CD4-positive, alpha-beta T cell treated with Interleukin-12 subunit alpha and Interleukin-12 subunit beta, for 1 hour (primary cell): ENCODE measurements at places on chromosomes 7 and 10.

DNA sequence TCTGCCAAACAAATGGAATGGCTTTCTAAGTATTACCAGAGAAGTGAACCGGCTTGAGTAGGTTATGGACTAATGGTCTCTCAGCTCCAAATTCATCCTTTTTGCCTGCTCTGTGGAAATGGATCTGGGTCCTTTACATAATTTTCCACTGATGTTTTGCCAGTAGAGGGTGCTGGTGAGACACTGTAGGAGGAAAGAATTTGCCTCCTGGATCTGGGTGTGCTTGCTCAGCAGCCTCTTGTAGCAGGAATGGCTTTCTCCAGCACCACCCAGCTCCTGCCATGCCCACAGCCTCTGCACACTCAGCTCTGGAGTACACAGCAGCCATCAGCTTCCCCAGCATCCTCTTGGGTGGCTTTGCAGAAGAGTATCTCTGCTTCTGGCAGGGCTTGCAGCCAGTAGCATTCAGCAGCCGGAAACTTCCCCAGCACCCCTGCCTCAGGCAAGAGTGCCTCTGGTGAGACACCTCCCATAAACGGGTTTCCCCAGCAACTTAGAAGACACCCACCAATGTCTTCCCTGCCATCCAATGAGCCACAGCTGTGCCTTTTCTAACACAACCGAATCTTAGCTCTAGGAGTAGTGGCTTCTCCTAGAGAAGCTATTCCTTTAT lies 235.0 kb upstream of the PLPP4 start:
- no peak for DNase-seq

- no peak for DNase-seq
Observed at GRCh38 chr10:51022933-51023585, 51.2 kb upstream of the PRKG1 start.

DNA sequence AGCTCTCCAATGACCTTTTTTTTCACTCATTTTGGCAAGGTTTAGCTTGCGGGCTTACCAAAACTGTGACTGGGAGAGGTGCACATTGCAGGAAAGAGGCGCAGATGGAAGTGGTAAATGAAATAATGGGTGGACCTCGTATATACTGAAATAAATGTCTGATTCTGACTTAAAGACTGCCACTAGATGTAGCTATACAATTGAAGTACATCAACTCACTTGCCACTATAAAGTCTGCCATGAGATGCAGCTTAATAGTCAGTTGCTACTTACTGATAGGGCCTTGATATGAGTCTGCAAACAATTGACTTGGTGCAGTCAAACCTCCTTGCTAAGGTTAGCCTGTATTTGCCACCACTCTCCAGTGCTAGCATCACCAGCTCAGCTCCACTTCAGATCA lies 525.9 kb upstream of the MBL2 start:
- no peak for DNase-seq

- no peak for DNase-seq
Observed at GRCh38 chr7:32582036-32582435, 86.7 kb downstream of the AVL9 start.

DNA sequence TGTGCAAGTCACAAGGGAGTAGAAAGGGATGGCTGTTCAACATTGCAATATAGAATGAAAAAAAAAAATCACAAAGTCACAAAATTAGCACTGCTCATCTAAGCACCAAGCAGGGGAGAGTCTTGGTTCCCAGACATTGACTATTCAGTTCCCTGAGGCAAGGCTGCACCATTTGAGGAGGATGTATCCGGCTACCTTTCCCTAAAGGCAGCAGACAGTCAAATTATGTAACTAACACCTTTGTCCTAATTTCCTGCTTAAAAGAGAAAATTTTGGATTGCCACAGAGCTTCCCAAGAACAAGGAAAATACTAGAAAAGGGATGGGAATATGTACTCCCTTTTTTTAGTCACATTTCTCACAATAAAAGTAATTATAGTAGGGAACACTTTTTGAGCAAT lies 148.1 kb downstream of the PCLO start:
- no peak for DNase-seq

DNA sequence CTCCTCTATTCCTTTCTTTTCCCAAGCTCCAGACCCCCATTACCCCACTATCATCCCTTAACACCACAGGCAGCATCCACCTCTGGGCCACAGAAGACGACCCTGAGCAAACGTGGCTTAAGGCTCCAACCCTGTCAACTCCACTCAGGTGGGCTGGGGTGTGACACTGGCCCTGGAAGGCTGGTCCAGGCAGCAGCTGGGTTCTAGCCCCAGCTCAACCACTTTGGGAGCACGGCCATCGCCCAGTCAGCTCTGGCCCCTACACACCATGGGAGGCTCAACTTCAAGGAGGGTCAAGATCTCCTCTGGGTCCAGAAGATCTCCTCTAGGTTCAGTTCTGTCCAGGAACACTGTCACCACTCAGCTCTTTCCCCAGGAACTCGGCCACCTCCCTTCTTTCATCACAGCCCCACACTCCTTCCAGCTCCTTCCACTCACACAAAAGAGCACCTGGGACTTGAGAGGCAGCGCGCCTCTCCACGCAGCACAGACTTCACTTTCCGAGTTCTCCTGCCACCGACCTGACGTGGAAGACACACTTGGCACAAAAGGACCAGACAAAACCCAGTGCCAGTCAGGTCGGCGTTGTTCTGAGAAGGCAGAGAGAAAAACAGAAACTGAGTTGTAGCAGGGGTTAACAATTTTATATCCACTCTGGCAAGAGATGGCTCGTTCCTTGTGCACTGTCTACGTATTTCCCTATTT lies 84.1 kb downstream of the CTBP2 start:
- no peak for DNase-seq

DNA sequence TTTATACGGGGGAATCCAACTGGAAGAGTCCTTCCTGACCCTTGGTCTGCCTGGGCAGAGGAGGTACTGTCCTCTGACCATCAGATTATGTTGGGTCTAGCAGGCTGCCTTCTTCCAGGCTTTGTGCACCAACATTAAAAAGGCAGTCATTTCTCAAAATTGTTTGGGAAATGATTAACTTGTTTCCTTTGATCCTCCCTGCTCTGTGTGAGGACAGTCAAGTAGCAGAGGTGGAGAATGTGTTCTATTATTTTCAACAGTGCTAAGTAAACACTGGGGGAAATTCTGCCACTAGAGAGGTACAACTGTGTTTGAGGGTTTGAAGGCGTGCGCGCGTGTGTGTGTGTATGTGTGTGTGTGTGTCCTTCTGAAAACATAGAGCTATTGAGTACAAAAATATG lies 20.6 kb downstream of the ACSL5 start:
- DNase-seq = no peak
